Caco-2 (cell line): ENCODE measurements at places on chromosomes 13 and 19.
A peak's percentile ranks its signal among the peaks of the same experiment; 100 is the strongest.

GRCh38 chr13:30906411-30907051 is 460 bp downstream of the MEDAG start:
- no peak for DNase-seq

DNA sequence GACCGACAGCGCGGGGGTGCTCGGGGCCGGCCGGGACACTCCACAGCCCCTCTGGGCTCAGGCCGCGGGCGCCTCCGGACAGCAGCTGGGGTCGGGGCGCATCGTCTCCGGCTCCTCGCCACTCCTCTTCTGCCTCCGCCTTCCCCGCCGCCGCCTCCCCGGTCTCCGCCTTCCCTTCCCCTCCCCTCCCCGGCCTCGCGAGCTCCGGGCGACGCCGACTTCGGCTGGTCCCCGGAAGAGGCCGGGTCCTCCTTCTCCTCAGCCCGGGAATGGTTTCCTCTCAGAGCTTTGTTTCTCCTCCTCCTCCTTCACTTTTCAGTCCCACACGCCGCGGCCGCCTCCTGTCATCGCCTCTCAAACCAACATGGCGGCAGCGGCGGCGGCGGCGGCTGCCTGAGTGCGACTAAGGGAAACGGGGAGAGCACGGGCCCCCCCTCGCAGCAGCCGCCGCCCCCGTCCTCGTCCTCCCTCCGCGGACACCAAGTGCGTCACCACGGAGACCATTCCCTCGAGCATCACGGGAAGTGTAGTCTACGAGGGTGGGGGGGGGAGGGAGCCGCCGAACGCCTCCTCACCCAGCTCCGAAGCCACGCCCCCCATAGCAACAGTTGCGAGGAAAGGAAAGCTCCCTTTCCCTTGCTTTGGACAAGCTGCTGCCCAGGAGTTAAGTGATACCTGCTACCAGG is at the start of gene UBL3:
Gene UBL3, minus strand, starts transcription at position 405 of the 686 bp plus-strand sequence. CDS start 1,079 bp downstream, outside the sequence.
- DNase-seq = peak; percentile 98

- DNase-seq = no peak
Observed at GRCh38 chr13:73251626-73252265, 192.9 kb downstream of the KLF5 start.

- no peak for DNase-seq
Observed at GRCh38 chr13:40445557-40445990, 220.9 kb downstream of the FOXO1 start.

- peak; percentile 96 for DNase-seq
Observed at GRCh38 chr19:52897138-52897935, at the start of gene ZNF320. TSS of gene ZNF320 (minus strand) at chr19:52897635. CDS start at chr19:52890255, 7,380 bp downstream.

GRCh38 chr19:35513628-35514281 is at the start of gene DMKN:
TSS of gene DMKN (minus strand) at chr19:35513649. CDS start at chr19:35513475, 174 bp downstream.
- DNase-seq = no peak

- DNase-seq = peak; percentile 26
Observed at GRCh38 chr13:113407103-113407530, 43.2 kb upstream of the GRTP1 start.

DNA sequence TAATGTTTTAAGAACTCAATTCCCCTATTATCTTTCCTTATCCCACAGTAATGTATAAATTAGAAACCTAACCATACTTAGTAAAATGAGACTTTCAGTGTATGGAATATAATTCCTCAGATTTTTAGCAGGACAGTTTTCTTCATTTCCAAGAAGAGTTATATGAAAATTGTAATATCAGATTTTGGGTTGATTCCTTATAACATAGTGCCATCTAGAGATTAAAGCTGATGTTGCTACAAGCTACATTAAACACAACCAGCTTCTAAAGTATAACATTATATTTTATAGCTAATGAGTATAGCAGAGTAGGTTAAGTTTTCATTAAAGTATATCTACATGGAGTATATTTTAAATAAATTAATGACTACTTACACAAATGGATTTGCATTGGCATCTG is 99.7 kb upstream of the MIR17HG start:
- no peak for DNase-seq

DNA sequence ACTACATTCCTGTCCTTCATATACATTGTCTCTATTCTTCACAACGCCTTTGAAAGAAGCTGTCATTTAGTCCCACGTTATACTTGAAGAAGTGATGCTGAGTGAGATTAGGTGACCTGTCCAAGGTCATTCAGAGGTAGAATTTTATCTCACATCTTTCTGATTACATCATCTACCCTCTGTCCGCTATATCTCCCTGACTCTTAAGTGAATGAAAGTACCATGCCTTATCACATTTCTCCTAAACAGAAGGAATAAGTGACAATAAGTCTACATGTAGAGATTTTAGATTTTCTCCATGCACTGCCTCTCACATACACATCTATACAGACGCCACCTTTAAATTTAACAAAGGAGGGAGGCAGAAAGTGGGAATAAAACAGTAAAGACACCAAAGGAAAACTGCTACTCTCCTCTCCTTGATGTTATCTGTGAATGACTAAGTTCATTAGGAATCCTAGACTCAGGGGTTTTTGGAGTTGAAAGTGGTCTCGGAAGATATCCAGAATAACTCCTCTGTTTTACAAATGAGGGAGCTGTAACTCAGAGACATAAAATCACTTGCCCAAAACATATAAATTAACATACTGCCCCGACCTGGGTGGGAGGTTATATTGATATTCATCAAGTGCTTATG is 4.9 kb upstream of the CLDN10 start:
- DNase-seq = no peak

DNA sequence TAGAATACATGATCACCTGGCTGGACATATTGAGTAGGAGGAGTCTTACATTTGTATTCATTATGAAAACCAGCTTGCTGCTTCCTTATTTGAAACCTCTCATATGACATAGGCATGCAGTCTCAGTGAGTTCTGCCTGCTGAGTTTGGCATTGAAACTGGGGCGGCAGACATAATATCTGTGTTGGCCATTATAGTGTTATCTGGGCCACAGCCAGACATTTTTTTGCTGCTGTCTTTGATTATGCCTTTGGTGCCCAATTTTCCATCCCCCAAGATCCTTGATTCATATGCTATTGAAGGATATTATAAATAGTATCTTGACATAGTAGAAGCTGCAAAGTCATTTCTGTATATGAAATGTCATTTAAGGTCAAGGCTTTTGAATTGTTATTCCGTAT is 15.8 kb downstream of the FREM2 start:
- no peak for DNase-seq

GRCh38 chr19:4400135-4400936 is at the start of gene SH3GL1:
TSS of gene SH3GL1 (minus strand) at chr19:4400547. CDS start at chr19:4400368, 179 bp downstream.
- DNase-seq = peak; percentile 88

GRCh38 chr19:41253660-41254059 is 10.5 kb upstream of the HNRNPUL1 start:
- DNase-seq = no peak

DNA sequence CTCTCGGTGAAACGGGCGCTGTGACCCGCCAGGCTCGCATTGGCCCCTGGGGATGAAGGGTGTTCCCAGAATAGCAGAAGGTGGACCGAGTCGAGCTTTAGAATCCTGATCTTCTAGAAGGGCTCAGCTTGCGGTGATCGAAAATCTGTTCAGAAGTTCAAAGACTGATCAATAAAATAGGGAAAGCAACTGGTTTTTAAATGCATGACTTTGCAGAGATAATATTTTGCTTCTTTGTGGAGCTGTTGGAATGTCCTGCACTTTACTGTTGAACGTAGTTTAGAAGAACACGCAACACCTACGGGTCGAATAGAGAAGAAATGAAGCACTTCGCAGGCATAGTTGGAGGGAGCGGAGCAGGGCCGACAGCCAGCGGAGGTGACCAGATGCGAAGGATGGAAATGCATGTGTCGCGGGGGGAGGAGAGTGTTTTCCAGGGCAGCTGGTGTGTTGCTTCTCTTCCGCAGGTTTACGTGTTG is 766 bp downstream of the CEBPG start:
- DNase-seq = no peak

GRCh38 chr13:110290153-110290552 is 16.8 kb downstream of the COL4A1 start:
- DNase-seq = no peak

DNA sequence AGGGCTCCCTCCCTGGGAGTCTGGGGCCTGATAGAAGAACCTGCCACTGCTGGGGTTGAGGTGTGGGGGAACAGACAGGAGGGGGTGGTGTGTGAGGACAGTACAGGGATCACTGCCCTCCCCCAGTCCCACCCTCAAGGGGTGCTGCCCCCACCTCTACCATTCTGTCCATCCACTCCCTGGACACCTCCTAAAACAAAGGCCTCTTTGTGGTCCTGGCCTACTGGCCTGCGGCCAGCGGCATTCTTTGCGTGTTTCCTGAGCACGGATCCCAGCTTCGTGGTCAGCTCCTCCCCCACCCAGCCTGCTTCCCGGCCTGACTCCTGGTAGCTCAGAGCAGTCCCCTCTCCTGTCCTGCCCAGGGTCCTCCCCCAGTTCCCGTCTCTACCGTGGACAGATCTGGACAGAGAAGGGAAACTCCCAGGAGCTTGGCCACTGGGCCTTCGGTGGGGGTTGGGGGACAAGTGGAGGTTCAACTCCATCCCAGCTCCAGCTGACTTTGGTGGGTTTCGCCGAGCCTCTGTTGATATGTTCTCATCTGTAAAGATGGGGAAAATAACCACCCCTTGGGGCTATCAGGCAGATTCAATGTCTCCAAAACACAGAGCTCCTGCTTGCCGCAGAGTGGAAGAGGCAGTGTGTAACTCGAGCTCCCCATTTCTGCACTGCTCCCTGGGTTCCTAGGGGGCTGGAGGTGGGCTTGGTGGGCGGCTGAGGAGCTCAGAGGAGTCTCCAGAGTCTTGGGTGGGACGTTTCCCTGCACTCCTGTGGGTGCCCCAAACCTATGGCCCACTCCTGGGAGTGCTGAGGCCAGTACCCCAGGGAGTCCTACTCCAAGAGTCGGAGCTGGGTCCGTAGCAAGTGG is 48.7 kb downstream of the LYL1 start:
- DNase-seq = peak; percentile 29

DNA sequence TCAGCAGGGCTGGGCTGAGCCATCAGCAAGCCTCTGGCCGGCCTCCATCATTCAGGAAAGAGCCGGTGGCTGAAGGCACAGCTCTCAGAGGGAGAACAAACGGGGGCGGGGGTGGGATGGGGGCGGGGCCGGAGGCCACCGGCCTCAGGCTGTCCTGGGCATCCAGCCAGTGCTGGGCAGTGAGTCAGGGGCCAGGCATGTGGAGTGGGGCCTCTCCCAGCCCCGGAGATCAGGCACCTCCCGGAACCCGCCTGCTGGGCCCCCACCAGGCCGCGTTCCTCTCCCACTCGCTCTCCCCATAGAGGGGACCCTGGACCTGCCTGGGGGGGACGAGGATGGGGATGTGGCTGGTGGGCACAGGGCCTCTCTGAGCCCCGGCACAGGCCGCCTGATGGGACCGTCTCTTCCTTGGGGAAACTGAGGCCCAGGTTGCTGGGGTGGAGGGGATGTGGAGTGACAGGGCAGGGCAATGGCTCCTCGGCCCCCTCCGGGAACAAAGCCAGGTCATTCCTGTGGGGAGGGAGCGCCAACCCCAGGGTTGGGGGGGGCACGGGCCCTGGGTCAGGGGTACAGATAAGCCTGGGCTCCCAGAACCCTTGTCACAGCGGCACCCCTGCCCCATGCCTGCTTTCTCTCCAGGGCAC is 12.9 kb downstream of the SPC24 start:
- DNase-seq = peak; percentile 76

GRCh38 chr19:3679138-3679537 is 21.1 kb downstream of the PIP5K1C start:
- no peak for DNase-seq

DNA sequence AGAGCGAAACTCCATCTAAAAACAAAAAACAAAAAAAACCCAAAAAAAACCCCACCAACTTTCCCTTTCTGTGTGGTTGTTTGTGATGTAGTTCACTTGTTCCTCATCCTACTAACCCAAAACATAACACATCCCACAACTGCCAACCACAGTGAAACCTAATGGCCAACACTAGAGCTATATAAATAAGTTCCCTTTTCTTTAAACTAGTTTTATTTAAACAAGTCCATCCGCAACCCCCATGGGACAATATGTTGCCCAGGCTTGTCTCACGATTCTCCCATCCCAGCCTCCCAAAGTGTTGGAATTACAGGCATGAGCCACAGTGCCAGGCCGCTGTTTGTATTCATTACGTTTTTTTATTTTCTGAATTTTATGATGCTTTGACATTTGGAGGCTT is 71.2 kb upstream of the ADGRE5 start:
- no peak for DNase-seq

DNA sequence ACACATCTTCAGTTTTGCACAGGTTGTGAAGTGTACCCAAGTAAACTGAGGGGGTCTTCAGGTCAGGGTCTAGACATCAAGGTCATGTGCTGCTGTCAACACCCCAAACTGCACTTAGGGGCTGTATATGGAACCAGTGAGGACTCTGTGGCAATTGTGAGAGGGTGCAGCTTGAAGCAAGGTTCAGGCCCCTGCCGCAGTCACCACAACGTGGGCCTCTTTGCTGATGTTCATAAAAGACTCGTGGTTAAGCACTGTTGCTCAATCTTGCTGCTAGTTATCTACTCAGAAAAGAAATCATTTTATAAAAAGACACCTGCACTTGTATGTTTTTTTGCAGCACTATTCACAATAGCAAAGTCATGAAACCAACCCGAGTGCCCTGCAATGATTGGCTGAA is 907.4 kb downstream of the UQCRFS1 start:
- DNase-seq = no peak
